Activated effector memory CD4-positive, alpha-beta T cell treated with anti-CD3 and anti-CD28 coated beads, Interleukin-2, amount 50 U/mL, for 16 hours (primary cell): ENCODE measurements at places on chromosomes 4 and X.

DNA sequence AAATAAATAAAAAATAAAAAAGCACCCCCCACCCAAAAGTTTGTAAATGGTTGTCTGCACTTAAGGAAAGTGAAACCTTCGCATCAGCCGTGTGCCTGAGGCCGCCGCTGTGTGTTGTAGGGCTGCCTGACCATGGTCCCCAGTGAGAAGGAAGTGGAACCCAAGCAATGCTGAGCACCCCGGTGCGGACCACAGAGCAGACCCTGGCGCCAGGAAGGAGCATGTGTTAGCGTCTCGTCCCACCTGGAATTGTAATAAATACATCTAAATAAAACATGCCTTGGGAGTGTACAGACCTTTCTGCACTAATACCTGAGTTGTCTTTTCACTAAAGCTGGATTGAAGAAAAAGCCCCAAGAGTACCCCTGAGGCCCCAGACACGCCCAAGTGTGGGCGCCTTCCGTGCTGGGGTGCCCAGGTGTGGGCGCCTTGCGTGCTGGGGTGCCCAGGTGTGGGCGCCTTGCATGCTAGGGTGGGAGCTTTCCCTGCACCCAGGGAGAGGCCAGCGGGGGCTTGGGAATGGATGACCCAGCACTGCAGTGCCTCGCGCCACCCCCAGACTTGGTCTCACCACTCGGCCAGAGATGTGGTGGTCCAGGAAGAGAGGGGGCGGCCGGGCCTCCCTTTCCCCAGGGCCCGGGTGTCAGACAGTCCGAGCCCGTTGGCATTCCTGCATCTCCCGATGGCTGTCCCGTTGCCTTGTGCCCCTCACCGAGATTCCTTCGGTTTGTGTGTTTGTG is 33.7 kb downstream of the HTT-AS start:
- DNase-seq: no peak

DNA sequence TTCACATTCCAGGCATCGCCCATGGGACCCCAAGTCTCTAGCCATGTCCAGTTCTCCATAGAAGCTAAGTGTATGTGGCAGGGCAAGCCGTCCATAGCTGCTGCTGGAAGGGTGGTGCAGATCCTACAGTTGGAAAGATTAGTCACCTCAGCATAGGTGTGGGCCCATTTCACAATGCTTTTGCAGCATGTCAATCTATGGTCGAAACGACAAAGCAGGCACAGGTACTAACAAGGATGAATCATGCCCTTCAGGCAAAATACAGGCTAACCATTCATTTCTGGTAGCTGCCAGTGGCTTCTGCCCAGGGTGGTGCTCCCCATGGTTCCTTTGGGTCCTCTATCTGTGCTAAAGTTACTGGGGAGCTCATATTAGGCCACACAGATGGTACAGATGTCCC is 225.2 kb downstream of the ADGRL3 start:
- DNase-seq: no peak

- no peak for DNase-seq
Measured at GRCh38 chr4:160251522-160252170, 1148.8 kb downstream of the RAPGEF2 start.

DNA sequence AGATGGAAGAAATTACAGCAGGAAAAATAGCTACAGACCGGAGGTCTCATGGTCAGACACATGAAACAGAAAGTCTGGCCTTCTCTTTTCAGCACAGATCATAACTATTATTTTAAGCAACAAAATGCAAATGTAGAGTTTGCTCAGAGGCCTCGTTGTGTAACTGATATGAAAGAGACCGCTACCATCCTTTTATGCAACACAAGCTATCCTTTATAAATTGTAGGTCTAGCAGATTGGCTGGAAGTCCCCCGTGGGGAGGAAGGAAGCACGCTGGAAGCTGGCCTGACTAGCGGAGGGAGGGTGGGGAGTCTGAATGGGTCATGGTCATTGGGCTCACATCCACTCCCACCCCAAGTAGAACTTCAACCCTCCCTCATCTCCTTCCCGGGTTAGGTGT is 27.7 kb downstream of the DMP1 start:
- DNase-seq: no peak
